ENCODE measurements at places on chromosomes 3 and 15.

DNA sequence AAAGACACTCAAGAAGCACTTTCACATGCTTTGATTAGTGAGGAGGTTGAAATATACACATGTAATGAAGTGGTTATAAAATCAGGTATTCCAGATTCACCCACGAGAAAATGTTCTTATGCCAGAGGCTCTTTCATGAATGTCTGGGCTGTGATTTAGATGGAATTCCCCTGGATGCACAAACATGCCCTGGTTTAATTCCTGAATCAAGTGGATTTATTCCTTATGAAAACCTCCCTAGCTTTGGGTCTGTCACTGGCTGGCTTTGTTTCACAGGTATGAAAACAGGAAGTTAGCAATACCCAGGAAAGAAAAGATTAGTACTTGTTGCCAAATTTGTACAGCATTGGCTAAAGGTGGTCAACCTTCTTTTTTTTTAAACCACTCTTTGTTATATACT is 1123.0 kb downstream of the ROBO1 start:
- DNase-seq: peak; percentile 33

DNA sequence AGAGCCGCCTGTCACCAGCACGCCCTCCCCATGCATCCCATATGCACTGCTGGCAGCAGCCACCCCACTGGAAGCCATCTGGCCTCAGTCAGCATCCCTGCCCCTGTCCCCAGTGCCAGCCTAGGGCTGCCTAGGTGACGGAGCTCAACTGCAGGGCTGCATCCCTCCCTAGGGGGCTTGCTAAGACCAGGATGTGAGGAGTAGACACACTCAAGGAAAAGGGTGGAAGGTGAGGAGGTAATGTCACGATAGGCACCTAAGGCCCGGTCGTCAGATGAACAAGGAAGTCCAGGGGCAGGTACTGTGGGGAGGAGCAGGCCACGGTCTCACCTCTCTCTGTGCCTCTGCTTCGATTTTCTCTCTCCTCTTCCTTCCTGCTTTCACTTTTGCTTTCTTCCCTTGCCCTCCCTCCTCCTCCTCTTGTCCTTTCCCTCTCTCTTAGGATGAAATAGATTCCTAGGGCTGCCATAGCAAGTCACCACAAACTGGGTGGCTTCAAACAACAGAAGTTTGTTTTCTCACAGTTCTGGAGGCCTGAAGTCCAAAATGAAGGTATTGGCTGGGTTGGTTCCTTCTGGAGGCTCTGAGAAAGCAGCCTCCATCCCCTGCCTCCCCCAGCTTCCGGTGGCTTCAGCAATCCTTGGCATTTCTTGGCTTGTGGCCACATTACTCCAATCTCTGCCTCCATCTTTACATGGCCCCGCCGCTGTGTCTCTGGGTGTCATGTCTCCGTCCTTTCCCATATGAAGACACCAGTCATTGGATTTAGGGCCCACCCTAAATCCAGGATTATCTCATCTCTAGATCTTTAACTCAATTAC is 298.3 kb downstream of the SHQ1 start:
- no peak for DNase-seq

DNA sequence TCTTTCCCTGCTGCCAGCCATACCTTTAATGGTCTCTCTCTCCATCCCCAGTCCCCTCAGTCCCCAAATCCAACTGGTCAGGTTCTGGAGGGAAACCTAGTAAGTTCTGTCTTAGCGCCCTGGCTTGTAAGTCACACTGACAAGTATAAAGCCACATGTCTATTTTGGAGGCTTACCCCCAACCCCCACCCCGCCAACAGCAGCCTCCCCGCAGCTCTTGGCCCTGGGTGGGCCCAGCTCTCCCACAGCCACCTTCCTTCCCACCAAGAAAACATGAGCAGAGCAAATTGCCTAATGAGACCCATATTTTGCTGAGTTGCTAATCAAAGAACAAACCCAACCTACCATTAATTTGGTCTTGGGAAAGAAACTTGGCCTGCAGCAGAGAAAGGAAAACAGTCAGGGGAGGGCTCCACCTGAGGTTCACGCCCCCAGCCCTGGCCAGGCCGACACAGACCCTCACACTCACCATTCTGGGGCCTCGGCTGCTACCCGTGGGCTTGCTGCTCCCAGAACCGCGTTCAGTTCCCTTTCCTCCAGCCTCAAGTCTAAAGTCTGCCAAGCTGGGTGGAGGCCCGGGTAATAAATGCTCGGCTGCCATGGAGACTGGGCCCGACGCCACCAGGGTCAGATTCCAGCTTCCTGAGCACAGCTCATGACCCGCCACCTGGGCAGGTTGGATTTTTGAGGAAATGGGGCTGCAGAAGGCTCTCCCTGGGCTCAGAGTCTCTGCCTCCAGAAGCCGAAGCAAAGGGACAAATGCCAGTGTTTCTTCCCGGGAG is at the start of gene CALML4:
Gene CALML4, minus strand, starts transcription at position 557 of the 782 bp plus-strand sequence. Its CDS starts 85 bp downstream, at position 472.
- DNase-seq: no peak

DNA sequence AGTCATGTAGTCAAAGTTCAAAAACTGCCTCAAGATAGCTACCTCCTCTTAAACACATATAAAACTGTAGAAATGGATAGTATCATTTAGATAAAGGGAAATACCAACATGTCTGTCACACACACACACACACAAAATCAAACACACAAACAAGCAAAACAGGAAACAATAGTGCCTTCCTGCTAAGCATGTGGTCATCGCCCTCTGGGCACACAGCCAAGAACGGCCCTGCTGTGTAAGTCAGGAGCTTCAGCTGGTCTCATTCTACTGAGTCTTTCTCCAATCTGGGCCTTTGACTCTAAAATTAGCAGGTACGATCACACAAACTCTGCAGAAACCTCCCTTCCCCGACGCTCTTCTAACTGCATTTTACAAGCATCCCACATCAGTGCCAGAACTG is 272.2 kb upstream of the CHRNA7 start:
- DNase-seq: peak; percentile 1

DNA sequence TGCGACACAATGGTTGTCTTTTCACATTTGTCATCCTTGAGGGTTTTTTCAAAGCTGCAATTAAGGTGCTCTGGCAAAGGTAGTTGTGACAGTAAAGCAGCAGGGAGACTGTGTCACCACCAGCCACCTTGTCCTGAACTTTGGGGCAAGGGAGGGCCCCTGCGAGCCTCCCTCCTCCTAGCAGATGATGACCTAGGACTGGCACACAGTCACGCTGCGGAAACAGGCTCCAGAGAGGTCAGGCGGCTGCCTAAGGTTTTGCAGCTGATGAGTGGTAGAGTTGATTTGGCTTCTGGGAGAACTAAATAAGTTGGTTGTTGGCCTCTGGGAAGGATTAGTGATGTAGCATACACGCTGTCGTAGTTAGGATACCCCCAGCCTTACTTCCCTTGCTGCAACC is 62.7 kb downstream of the PDIA5 start:
- no peak for DNase-seq

DNA sequence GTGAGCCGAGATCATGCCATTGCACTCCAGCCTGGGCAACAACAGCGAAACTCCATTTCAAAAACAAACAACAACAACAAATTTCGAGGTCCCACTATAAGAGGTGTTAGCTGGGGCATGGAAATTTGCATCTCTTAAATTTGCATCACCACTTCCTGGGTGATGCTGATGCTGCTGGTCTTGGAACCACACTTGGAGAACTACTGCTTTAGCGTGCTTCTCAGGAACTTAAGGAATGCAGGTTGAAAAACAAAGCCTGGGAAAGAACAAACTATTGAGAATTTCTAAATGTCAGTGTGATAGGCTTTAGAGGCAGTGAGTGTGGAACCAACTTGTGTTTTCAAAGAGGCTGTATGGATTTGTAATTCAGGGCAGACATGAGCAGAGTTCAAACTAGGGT is 858.4 kb upstream of the ARPP21 start:
- DNase-seq: no peak

DNA sequence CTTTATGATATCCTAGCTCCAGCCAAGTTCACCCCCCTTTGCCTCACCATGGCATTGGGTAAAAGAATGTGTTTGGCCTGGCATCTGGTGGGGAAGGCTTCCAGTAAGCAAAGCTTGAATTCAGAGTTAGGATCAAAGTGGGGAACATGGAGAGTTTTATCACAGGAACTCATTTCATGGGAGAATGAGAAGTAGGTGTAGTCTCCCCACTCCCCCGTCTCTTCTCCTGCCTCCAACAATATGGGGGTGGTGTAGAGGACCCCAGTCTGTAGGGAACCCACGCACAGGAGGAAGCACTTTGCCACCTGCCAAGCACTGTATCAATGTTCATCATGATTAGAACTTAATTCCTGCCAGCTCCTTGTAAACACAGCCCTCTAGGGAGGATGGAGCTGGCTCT is 200.5 kb downstream of the UACA start:
- no peak for DNase-seq

- DNase-seq: no peak
Observed at GRCh38 chr3:3783210-3783609, 16.0 kb upstream of the LRRN1 start.

DNA sequence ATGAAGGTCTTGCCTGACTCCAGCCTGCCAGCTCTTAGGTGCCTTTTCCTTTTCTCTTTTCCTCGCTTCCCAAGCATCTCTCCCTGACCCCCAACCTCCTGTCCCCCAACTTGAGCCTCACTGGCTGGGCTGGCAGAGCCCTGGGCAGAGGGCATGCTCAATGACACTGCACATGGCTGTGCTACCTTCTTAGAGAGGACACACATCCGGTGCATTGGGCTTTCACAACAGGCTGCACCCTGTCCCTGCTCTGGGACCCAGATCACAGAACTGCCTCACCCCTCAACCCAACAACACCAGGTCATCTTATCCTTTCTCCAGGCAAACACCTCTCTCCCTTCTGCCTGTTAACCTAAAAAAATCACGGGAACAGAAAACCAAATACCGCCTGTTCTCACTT is 7.5 kb upstream of the ANKDD1A start:
- no peak for DNase-seq

GRCh38 chr3:38578551-38578950 is 70.9 kb downstream of the SCN5A start:
- no peak for DNase-seq

DNA sequence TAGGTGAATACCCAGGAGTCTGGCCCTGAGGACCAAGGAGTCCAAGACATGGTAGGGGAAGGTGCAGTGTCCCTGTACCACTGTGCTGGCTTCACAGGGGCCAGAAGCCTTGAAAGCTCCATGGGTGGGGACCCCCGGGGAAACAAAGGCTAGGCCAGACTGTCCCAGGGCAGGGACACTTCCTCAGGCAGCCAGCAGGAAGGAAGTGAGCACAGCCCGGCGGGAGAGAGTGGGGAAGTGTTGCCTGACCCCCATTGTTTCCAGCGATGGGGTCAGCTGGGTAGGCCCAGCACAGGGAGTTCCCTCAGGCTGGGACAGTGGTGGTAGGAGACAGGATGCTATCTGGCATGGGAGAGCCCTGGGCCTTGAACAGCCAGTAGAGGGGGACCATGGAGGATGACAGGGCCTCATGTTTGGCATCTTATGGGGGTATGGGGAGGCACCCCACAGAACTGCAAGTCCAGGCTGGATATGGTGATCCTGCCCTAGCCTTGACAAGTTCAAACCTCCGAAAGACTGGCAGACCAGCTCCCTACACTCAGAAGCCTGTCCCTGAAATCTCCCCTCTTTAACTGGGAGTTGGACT is 1.2 kb upstream of the HYAL2 start:
- no peak for DNase-seq

GRCh38 chr3:191915712-191916111 is 454.7 kb downstream of the PYDC2 start:
- no peak for DNase-seq

DNA sequence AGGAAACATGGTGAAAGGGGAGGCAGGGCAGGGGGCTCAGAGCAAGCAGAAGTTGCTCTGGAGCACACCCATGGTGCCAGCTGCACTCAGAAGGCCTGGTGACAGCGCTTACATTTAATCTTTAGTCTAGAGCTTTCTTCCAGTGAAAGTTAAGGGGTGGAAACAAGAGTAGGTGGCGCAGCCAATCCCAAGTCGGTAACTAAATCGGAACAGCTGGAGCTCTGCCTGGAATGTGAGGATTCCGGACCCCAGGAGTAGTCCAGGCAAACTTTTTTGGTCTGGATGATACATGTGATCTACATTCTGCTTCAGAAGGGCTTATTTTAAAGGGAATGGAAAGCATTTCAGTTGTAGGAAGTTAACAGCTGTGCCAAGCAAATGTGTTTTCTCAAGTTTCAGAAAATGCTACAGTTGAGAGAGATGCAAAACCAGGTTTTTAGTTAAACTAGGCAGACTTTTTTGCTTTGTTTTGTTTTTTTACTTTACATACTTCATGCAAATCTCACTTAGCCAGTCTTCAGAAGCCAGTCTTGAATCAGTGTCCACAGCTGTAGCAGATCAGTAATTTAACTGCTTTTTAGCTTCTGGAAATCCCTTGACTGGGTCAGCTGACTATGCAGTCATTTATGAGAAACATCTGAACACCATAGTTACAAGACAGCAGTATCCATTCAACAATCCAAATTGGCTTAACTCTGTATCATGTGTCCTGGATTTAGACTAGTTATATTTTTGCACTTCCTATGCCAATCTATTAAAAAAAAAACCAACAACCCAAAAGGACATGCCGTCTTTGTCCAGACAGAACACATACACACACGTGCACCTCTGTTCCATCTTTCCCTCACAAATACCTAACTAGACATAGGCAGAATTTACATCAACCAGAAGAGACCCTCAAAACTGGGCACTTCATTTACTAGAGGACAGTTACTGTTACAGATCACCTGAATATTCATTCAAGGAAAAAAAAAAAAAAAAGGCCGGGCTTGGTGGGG is 33.2 kb downstream of the ZNF106 start:
- peak; percentile 75 for DNase-seq

GRCh38 chr3:54957711-54958110 is 29.9 kb upstream of the LRTM1 start:
- no peak for DNase-seq

DNA sequence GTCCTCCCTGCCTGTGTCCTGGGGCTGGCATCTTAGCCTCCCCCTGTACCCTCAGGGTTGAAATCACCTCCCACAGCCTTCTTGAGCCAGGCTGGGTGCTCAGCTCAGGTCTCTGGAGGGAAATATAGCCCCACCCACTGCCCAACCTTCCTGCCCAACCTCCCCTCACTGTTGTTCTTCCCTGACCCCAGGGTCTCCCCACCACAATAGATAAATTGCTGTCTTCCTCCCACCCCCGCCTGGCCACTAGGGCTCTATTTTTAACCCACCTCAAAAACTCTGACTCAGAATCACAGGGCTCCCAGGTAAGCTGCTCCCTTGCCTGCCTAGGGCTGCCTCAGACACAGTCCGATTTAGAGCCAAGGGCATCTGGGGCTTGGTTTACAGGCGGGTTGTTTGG is 15.0 kb downstream of the HCN4 start:
- DNase-seq: no peak

- no peak for DNase-seq
Observed at GRCh38 chr3:48014358-48014757, 1.9 kb downstream of the MAP4 start.
